ENCODE measurements at places on chromosomes 2 and 18.

DNA sequence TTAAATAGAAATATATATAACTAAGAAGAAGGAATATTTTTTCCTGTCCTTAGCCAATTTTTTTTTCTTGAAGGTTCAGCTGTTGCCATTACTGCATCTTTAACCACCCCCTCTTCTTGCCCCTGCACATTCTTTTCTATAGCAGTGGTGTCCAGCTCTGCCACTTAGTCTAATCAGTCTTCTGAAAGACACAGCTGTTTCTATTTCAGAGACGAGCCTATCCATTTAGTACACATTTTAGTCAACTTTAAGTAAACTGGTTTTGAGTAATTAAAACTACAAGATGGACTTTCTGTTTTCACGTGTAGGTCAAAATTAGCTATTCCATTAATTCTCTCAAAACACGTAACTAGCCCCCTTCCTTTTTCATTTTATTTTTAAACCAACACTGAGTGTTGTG lies 21.0 kb downstream of the SPOPL start:
- DNase-seq: no peak

GRCh38 chr18:47184419-47185050 lies 8.4 kb upstream of the IER3IP1 start:
- DNase-seq: no peak

DNA sequence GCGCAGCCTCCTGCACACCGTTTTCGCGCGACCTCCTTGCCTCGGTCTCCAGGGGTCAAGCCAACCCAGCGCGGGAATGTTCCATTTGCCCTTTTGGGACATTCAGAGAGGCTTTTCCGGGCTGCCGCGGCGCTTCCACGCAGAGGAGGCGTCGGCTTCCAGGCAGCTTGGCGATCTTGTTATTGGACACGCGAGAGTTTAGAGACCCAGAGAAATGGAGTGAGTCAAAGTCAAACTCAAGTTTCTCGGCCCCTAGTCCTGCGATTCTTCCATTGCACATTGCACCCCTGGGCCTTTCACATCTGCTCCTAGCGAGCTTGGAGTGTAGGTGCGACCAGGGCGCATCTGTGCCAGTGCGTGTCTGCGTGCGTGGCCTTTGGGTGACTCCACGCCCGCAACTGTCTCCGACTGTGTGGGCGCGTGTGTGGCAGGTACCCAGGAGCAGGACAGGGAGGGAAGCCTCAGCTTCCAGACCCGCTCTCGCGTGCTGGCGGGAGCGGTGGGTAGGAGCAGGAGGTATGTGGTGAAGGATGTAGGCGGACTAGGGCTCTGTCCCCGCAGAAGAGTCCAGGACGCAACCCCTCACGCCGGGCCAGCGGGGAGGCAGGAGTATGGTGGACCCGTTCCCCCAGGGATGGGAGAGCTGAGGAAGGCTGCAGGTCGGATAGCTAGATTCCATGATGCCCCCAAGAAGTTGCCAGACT lies 13.5 kb downstream of the SIX3 start:
- no peak for DNase-seq

DNA sequence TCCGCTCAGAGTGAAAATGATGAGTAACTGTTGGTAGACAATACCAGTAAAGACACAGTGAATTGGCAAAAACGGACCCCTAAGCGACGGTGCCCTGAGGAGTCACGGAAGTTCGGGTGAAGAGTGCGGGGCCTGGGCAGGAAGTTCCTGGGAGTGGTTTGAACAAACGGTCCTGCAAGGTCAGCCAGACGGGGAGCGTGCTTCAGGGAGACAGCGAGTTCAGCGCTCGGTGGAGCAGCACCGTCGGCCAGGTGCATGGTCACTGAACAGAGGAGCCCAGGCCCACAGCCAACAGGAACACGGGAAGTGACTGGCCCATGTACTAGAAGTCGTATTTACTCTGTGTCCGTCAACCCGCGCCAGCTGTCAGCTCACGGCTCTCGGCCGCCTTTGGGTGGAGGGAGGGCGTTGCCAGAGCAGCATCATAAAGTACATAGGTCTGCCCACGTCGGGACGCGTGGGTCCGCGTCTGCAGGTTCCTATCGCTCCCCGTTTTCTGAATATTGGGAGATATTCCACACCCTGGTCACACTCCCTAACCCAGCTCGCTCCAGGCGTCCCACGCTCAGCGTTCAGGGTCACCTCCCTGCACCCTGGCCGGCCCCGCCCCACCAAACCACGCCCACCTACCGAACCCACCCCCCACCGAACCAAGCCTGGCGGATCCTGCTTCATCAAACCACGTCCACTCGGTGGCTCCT lies 75.6 kb upstream of the UXS1 start:
- DNase-seq: peak; percentile 18

GRCh38 chr2:233414777-233415570 lies 60.7 kb downstream of the DGKD start:
- DNase-seq: no peak

DNA sequence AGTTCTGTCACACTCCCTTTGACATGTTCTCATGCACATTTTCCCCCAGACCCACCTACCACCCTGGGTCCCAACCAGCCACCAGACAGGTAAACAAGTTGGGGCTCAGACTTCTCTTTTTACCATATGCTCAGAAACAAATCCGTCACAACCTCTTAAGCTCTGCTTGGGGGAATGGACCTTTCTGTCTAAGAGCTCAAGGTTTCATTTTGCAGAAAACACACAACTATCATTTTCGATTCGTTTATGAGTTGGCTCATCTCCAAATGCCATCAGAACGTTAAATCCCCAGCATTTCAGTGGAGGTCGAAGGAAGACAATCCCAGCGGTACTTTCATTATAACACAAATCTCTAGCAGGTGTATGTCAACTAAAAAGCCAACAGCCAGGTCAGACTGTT lies 30.6 kb upstream of the NCK2 start:
- DNase-seq: no peak

DNA sequence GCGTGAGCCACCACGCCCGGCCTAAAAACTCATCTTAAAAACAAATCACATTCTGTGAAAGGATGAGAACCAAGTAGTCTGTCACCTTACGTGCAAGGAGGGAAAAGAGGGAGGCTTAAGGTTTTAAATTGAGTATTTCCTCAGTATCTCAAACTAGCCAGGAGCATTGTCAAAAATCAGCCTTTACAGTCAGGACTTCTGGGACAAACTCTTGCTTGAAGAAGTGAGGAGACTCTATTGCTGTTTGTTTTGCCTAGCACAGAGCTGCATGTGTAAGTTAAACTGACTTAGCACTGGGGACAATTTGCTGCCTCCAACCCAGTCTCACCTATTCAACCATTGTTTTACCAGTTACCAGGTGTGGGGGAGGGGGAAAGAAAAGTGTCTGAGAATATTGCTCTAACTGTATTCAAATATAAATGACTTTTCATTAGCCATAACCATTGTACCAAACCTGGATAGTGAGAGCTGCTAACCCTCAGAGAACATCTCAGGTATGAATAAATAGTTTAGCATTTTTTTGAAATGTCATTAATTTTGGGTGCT lies 3.6 kb downstream of the INO80D start:
- no peak for DNase-seq

- no peak for DNase-seq
Measured at GRCh38 chr2:196598846-196599245, 40.7 kb upstream of the CCDC150 start.

DNA sequence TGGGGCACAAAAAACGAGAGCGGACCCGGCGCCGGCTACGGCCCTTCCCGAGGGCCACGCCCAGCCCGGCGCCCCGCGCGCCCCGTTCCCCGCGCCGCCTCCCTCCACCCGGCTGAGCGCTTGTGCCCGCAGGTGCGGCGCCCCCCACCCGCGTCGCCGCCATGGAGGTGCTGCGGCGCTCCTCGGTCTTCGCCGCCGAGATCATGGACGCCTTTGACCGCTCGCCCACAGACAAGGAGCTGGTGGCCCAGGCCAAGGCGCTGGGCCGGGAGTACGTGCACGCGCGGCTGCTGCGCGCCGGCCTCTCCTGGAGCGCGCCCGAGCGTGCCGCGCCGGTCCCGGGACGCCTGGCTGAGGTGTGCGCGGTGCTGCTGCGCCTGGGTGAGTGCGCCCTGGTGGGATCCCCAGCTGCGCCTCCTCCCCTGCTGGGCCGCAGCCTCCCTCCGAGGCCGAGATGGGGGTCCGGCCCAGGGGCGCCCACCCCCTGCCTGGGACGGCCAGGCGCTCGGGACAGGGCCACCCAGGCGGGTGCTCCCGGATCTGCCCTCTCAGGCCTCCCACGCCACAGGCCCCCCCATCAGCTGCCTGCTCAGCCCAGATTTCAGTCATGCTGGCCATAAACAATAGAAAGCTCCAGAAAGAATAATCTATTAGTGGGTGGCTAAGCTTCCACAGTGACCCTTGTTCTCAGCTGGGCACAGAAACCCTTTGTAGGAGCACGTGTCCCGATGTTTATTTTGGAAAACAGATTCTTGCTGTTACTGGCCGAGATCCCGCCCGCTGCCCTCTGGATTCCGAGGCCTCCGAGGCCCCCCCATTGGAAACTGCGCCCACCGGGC lies 997 bp downstream of the BOK start:
- no peak for DNase-seq
